Activated naive CD4-positive, alpha-beta T cell treated with anti-CD3 and anti-CD28 coated beads, Interleukin-2, amount 50 U/mL, for 16 hours (primary cell): ENCODE measurements at places on chromosomes 16 and 17.
A peak's percentile ranks its signal among the peaks of the same experiment; 100 is the strongest.

- no peak for DNase-seq
Measured at GRCh38 chr16:68778551-68779231, 41.6 kb downstream of the CDH1 start.

GRCh38 chr17:82667668-82668000 is 19.4 kb upstream of the WDR45B start:
- DNase-seq: no peak

GRCh38 chr17:30134551-30134950 is 17.9 kb downstream of the NSRP1 start:
- DNase-seq: no peak

DNA sequence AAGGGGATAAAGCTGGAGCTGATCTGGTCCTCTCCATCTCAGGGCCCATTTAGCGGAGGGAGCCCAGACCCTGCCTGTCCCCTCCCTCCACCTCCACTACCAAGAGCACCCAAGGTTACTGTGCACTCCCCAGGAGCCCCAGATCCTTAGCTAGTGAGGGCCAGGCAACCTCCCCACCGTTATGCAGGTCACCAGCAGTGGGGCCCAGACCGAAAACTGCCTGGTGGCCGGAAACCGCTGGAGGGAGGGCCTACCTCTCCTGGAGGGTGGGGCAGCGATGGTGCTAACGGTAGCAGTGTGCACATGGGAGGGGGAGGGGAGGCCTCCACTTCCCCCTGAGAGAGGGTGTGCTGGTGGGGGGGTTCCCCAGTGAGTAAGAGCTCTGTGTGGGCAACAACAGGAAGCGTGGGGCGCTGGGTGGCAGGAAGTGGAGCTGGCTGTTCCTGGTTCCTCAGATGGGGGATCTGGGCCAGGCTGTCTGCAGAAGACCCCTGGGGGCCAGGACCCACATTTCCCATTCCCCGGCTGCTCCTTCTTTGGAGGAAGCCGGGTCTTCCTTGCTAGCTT is 4.4 kb downstream of the FMNL1 start:
- peak; percentile 92 for DNase-seq

- DNase-seq: no peak
Measured at GRCh38 chr16:79181419-79181818, 419.1 kb downstream of the MAF start.
